ENCODE measurements at places on chromosomes 4 and X. TPM values are rescaled to one million over a fixed set of nuclear protein-coding genes. Genes with fewer than 3 reads are reported as not detected.

The TSPAN7 gene
- 11.8 TPM for total RNA-seq

DNA sequence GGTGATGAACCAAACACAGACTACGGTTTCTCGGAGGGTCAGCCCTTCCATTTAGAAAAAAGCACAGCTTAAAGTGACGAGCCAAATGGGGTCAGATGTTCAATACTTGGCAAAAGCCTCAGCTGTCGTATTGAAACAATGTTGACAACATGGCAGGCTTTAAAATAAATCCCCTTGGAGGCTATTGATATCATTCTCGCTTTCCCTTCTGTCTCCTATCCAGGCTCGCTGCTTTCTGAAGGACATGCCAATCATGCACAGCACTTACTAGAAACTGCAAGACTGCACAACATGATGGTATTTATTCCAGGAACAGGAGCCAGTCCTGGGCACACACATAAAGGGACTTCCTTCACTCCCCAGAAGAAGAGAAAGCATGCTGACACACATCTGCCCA lies 137.9 kb downstream of the SLC7A11 start:
- no peak for DNase-seq

- DNase-seq: no peak
These were observed 27.0 kb upstream of the BANK1 start for GRCh38 chr4:101763576-101763975.

DNA sequence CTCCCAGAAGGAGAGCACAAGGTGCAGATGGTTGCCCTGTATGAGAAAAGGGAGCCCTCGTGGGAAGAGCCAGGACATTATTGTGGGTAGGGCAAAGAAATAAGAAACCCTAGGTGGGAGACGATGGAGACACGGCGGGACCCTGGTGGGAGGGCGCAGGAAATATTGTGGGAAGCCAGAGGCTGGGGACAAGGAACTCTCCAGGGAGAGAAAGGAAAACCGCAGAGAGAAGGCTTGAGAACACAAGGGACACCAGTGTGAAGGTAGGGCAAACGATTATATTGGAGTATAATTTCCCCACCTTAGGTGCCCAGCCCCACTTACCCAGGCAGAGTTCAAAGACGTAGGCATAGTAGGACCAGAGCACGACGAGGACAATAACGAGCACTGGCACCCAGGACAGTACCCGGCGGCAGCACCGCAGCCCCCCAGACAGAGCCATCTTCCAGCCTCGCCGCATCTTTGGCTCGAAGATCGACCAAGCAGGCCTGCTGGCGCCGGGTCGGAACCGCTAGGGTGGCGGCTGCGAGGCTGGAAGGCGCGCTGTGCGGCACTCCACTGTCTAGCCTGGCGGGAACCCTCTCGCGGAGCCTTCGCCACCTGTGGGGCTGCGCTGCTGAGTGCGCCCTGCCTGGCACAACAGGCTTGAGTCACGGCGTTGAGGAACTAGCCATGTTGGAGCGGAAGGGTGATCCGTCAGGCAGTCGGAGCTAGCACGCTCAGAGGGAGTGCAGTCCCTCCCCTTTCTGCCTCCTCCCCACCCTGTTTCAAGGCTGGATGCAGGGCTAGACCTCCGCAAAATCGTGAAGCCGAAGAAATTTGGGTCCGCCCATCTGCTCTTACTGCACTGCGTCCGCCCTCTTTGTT lies at the start of gene ZDHHC15:
TSS of gene ZDHHC15 (minus strand) at position 473 of the 867 bp plus-strand sequence. CDS start at position 460, 13 bp downstream.
- DNase-seq: no peak
